Sigmoid colon (tissue), 7 donors: ENCODE measurements at places on chromosomes 6 and 20. TPM values are rescaled to one million over a fixed set of nuclear protein-coding genes. Genes with fewer than 3 reads are reported as not detected.

- no peaks in the 10 kb centered on the region for H3K36me3 ChIP-seq
- no peaks in the 10 kb centered on the region for H3K27me3 ChIP-seq
- no peak overlapping the region for H3K27ac ChIP-seq
- DNase-seq, result no peak
These were observed 10.6 kb upstream of the KIF13A start for GRCh38 chr6:17998003-17998402.

DNA sequence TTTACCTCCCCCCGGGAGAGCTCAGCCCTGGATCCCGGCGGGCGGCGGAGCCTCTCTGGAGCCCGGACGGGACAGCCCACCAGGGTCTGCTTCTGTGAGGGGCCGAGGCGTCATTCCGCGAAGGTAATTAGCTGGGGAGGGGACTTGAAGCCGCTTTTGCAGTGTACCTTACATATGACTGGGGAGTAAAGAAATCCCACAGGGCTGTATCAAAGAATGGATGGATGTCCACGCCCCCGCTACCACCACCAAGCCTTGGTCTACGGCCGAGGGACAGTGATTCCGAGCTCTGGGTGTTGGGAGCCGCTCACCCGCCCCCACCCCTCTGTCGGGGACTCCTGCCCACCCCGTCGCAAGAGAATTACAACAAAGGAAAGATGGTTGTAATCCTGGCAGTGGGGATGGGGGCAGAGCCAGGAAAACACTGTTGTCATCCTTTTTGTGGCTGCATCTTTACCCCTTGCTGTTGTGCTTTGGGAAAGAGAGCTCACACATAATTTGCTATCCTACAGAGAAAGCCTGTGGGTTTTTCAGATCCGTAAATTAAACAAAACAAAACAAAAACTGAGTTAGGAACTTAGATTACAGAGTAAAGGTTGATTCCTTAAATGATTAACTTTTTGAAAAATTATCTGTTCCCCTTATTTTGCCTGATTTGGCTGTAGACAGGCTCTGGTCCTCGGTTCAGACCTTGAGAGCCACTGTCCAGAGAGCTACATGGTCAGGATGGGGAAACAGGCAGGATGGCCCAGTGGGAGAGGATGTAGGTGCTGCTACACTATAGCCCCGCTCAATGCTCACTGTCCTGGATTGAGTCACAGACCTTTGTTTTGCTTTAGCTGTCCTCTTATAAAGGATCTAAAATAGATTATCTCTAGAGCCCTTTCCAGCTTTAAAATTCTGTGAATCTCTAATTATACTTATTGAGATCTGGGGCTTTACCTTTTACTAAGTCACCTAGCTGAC, 997 bp upstream of the FBXO30 start:
- H3K36me3 ChIP-seq, result no peaks in the 10 kb centered on the region
- no peaks in the 10 kb centered on the region for H3K27me3 ChIP-seq
- peak overlapping the region; percentile 74 for H3K4me3 ChIP-seq
- H3K27ac ChIP-seq, result peak overlapping the region; percentile 97

DNA sequence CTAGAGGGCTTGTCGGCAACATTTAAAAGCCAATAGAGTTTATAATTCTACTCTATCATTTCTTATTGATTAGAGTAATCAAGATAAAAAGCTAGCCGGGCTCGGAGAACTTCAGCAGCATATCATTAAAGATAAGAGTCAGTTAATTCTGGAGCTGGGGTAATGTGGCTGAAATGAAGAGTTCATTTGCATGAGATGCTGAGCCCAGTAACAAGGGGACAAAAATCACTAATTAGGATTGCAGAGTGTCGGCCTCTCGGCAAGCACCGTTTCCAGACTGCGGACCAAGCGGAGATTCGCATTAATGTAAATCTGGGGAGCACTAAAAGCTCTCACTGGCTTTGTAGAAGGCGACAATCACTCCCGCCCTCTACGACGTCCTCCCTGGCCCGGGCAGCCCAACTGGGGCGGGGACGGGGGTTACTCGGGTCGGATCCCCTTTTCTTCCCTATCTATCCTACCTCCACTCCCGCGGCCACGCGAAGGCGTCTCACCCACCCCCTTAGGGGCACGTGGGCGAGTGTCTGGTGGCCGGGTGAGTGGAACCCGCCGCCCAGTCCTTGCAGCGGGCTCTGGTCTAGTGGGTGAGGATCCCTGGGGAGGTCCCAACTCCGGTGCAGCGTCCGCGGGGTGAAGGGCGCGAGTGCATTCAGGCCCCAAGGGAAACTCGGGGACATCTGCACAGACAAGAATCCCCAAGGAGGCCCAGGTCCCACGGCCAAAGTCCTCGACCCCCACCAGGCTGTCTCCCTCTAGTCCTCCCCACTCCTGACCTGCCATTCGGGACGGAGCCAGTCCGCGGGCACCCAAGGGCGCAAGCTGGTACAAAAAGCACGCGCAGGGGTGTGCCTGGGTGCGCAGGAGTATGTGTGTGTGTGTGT, 42.2 kb upstream of the OSTM1 start:
- H3K4me3 ChIP-seq, result peak overlapping the region; percentile 56
- DNase-seq, result no peak
- no peaks in the 10 kb centered on the region for H3K36me3 ChIP-seq

DNA sequence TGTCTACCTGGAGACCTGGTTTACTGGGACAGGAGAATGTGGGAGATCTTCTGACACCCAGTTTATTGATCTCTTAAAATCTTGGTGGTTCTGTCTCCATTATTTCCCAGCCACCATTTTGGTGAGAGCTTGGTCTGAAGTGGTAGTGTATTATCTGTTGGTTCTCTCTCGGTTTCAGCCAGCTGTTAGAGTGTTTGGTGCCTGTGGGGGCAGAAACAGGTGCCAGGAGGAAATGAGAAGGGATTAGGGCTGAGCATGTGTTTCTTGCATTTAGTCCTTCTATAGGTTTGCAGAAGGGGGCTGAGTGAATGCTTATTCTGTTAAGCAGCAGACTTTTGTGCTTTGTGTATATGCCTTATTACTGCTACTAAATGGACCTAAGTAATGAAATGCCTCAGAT, 9.6 kb downstream of the JARID2 start:
- H3K4me3 ChIP-seq, result no peak overlapping the region
- peaks cover 46% of the 10 kb centered on the region for H3K4me1 ChIP-seq
- no peak for DNase-seq

GRCh38 chr20:41038878-41039404, 10.3 kb downstream of the TOP1 start:
- no peak overlapping the region for H3K4me3 ChIP-seq
- H3K27me3 ChIP-seq, result no peaks in the 10 kb centered on the region
- H3K36me3 ChIP-seq, result no peaks in the 10 kb centered on the region
- H3K4me1 ChIP-seq, result peaks cover 58% of the 10 kb centered on the region

DNA sequence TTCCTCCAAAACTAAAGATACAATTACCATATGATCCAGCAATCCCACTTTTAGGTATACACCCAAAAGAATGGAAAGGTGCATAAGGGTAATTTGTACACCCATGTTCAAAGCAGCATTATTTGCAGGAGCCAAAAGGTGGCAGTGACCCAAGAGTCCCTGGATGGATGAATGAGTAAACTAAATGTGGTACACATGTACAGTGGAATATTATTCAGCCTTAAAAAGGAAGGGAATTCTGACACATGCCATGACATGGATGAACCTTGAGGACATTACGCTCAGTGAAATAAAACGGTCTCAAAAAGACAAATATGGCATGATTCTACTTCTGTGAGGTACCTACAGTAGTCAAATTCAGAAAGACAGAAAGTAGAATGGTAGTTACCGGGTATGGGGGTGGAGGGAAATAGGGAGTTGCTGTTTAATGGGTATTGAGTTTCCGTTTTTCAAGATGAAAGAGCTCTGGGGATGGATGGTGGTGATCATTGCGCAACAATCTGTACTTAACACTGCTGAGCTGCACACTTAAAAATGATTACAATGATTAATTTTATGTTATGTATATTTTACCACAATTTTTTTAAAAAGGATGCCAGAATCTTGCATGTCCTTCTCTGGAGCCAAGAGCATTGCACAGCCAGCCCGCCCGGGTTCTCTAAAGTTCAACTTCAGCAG, 518.9 kb upstream of the JARID2 start:
- no peak for DNase-seq
- H3K36me3 ChIP-seq, result no peaks in the 10 kb centered on the region
- no peaks in the 10 kb centered on the region for H3K27me3 ChIP-seq
- no peak overlapping the region for H3K27ac ChIP-seq
- H3K4me3 ChIP-seq, result no peak overlapping the region

The TFAP2B gene
- under 0.01 TPM for total RNA-seq

The GRM1 gene
- total RNA-seq, result 0.36 TPM

The POFUT1 gene
- total RNA-seq, result 27.4 TPM
